ENCODE measurements at places on chromosomes 3 and 15.

DNA sequence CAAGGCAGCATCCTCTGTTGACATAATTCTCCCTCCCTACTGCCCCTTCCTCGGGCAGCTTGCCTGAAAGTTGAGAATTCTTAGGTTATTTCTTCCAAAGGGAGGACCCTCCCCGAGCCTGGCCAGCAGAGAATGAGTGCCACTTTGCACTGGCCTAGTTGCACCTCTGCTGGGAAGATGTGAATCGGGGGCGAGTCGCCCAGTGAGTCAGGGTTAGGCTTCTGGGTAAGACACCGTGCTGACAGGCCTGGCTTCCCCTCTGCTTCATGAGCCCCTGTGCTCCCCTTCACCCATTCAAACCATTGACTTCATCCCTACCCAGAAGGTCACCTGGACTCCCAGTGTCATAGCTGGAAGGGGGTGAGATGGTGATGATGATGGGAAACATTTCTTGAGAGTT lies 82.3 kb downstream of the AAGAB start:
- no peak for DNase-seq

- no peak for DNase-seq
These were observed 322.1 kb downstream of the PYDC2 start for GRCh38 chr3:191783024-191783423.

- no peak for DNase-seq
These were observed 67.7 kb downstream of the SLC30A4 start for GRCh38 chr15:45454814-45455213.

DNA sequence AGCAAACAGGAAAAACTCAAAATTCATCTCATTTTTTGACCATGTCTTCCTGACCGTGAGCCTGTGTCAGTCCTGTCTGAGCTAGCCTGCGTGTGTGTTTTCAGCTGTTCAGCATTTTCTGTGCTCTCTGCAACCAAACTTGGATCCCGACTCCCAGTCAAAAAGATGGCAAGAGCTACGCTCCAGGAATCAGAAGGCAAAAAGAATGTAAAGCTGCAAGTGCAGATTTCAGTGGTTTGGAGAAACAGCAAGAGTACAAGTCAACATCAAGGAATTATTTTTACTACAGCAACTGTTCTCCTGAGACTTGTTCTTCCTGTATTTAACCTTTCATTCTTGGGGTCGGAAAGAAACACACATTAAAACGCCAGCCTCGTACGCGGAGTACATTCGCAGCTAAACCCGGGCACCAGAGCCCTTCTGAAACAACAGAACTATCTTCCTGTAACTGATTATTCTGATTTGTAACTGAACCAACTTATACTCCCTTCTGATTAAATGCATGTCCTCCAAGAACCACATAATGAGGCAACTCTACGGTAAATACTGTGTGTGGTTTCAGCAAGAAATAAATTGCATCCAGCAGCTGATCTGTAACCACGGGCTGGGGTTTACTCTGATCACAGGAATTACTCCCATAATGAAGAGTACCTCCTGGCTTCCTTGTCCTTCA lies 107.4 kb downstream of the LRIG1 start:
- no peak for DNase-seq

GRCh38 chr15:84772467-84772866 lies 24.1 kb downstream of the ZNF592 start:
- no peak for DNase-seq

- peak; percentile 11 for DNase-seq
These were observed 22.4 kb upstream of the CELF6 start for GRCh38 chr15:72342385-72342784.

- no peak for DNase-seq
These were observed 56.9 kb upstream of the CSPG5 start for GRCh38 chr3:47635536-47635935.

DNA sequence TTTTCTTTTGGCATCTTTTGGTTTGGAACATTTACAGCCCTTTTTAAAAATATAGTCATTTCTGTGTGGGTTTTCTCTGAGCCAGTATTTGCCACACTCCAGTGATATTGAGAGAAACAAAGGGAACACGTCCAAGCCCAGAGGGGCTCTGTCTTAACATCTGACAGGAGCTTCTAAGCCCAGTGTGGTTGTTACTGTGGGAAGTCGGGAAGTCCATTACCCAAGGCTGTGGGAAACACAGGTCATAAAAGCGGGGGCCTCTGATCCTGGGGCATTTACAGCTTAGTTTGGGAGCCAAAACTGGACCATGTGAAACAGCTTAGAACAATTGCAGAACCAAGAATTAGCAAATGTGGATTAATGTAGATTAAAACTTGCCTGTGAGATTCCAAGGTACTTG lies 123.0 kb downstream of the PTPRG start:
- no peak for DNase-seq

DNA sequence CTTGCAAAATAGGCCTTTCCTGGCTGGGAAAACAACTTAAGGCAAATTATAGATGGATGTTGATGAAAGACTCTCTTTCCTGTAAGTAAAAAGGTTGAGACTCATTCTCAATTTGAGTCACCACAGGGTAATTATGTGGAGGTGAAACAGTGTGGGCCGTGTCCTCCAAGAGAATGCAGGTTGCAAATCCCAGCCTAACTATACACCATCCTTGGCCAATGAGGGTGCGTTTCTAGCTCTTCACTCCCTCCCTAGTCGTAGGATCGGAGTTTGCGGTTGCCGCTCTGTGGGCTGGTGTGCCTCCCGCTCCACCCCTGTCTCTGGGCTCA lies 259.9 kb downstream of the PLCL2 start:
- DNase-seq = no peak

GRCh38 chr3:30042916-30043555 lies 563.4 kb upstream of the TGFBR2 start:
- DNase-seq = no peak

GRCh38 chr3:42608581-42608980 lies 8.1 kb downstream of the NKTR start:
- DNase-seq = no peak

- DNase-seq = no peak
These were observed 17.0 kb downstream of the IREB2 start for GRCh38 chr15:78454992-78455391.

GRCh38 chr3:24154781-24155180 lies 209.7 kb downstream of the NR1D2 start:
- no peak for DNase-seq

GRCh38 chr15:59174835-59175831 lies 31.5 kb upstream of the LDHAL6B start:
- DNase-seq = no peak

DNA sequence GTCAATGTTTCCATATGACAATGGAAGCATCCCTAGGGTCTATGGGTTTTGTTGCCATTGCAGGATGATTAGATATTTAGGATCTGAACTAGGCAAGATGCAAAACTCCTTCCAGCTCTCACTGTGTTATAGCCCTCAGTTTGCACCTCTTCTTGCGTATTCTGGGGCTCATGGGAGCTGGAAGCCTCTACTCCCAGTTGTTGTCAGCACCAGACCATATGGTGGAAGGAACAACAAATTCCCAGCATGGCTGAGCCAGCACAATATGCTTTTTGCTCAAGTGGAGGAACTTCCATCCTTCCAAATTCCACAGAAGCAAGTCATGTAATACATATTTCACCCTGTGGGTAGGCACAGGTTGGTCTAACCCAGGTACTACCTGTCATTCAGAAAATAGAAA lies 18.5 kb upstream of the CTXND1 start:
- DNase-seq = no peak

DNA sequence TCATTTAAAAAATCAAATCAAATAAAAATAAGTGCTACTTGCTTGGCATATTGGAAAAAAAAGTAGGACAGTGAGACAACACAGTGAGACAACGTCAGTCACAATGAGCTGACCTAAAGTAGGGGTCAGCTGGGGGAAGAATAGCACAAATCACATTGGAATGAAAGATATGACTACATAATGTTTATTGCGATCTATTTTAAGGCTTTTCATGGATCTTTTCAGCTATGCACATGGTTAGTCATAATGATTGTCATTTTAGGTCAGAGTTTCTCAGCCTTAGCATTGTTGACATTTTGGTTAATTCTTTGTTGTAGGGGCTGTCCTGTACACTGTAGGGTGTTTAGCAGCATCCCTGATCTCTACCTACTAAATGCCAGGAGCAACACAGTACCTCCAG lies 44.5 kb downstream of the CMSS1 start:
- DNase-seq = no peak

DNA sequence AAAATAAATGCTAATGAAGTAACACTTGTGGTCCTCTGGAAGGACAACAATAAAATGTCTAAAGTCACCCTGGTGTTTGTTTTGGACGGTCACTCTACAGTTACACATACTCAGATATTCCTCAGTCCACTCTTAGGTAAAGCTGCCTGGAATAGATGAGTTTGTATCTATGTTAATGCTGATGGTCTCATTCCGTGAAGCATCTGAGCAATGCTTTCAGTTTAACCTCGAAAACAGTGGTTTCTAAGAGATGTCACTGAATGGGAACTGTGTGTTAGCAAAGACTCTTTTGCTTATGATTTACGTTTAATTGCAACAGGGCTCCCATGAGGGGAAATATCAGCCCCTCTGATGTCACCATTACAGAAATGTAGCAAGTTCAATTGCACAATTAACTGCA lies 49.1 kb downstream of the FBN1 start:
- DNase-seq = no peak

DNA sequence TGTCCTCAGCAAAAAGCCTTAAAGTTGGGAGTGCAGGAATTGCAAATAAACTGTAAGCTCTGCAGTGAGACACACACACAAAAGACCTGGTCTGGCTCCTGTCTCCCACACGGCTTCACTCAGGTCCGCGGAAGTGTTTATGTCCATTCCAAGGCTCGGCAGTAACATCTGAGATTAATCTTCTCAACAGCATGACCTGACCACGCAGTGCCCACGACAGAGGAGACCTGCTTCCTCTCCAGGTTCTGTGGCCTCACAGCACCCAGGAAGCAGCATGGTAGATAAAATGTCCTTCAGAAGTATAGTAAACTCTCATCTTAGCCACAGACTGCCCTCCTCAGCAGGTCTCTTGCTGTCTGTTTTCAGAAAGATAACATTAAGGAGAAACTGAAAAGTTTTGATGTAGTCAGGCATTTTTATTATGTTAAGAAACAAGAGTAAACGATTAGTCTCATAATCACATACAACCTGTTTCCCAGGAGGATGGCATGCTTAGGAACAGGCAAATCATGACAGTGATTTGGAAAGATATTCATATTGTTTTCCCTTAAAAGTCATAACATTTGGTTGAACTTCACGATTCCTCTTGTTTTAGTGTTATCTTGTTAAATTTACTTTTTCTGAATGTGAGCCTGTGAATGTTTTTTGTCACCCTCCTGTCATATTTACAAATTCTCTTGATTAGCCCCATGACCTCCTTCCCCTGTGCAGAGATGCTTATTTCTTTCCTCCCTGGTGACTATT lies 34.6 kb downstream of the CD200R1L start:
- no peak for DNase-seq

- no peak for DNase-seq
These were observed 60.0 kb downstream of the NMNAT3 start for GRCh38 chr3:139617672-139618268.

- no peak for DNase-seq
These were observed 57.8 kb downstream of the MAP3K13 start for GRCh38 chr3:185420762-185421161.

- no peak for DNase-seq
These were observed 27.2 kb downstream of the BCL2A1 start for GRCh38 chr15:79943820-79944219.

- peak; percentile 55 for DNase-seq
These were observed 728 bp downstream of the TRANK1 start for GRCh38 chr3:36944012-36944640.

GRCh38 chr3:42403737-42404136 lies 6.7 kb downstream of the LYZL4 start:
- DNase-seq = no peak

GRCh38 chr3:24220859-24221657 lies 273.6 kb downstream of the THRB start:
- DNase-seq = no peak

DNA sequence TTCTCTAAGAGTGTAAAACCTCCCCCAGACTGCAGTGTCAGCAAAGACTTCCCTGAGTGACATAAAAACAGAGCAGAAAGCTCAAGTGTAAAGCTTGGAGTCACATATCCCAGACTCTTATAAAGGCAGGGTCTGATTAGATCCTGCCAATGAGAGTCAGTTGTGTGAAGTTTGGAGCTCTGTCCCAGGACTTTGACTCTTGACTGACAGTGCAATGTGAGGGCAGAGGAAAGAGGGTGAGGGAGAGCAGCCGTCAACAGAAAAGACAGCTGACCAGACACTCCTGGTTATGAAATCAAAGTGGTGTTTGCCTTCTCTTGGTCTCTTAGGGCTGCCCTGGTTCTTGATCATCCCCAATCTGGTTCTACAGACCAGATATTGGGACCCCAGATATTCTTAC lies 393.2 kb downstream of the ERC2 start:
- DNase-seq = no peak

DNA sequence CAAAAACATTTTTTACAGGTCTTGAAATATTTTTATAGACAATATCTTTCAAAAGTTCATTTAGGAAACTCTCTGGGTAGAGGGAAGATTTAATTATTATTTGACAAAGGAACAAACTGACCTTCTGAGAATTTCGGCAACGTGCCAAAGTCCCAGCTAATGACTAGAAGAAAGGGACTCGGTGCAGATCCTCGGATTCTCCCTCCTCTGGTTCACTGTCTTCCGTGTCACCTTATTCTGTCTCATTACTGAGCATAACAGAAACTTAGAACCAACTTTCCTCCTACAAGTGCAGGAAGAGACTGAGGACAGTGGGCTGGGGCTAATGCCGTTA lies 339.1 kb downstream of the MECOM start:
- DNase-seq = no peak

GRCh38 chr15:23518104-23518503 lies 47.4 kb upstream of the MKRN3 start:
- DNase-seq = no peak

DNA sequence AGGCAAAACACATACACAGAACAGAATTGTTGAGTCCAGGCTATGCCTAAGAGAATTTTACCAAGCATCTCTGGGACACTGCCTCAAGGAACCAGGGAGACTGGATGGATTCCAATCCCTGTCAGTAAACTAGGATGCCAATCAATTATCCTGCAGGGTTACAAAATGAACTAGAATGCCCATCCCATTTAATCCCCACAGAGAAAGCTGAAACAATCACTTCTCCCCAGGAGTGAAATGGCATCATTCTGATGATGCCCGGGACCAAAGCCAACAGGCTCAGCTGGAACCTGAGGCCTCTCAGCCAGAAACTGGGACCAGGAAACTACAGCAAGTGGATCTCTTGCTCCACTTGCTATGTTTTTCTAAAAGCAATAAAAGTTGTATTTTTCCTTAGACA lies 130.0 kb upstream of the TJP1 start:
- no peak for DNase-seq

GRCh38 chr3:32186876-32187275 lies 51.6 kb upstream of the CMTM8 start:
- no peak for DNase-seq

DNA sequence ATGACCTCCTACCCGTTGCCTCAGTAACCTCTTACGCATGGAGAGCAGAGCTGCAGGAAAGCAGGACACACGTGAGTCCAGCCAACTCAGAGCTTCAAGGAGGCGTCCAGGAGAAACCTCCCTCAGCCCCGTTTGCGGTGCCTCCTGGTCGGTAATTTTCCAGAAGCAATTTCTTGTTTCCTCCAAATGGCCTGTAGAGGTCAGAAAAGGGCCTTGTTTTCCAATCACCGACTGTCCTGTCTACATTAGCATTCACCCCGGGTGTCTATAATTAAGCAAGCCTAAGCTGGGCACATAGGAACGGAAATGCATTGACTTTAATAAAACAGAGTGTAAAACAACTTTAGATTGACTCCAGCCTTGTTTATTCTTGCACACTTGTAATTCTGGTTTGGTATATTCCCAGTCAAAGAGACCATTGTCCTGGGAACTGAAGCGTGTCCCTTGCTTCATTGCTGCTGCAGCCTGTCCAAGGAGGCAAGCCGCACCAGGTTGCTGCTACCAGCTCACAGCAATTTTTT lies 836.2 kb downstream of the AGBL1 start:
- no peak for DNase-seq
